ENCODE measurements at places on chromosomes 1 and 21.

- DNase-seq = peak; percentile 92
Measured at GRCh38 chr1:52751589-52752483, 25.6 kb downstream of the ZYG11B start.

DNA sequence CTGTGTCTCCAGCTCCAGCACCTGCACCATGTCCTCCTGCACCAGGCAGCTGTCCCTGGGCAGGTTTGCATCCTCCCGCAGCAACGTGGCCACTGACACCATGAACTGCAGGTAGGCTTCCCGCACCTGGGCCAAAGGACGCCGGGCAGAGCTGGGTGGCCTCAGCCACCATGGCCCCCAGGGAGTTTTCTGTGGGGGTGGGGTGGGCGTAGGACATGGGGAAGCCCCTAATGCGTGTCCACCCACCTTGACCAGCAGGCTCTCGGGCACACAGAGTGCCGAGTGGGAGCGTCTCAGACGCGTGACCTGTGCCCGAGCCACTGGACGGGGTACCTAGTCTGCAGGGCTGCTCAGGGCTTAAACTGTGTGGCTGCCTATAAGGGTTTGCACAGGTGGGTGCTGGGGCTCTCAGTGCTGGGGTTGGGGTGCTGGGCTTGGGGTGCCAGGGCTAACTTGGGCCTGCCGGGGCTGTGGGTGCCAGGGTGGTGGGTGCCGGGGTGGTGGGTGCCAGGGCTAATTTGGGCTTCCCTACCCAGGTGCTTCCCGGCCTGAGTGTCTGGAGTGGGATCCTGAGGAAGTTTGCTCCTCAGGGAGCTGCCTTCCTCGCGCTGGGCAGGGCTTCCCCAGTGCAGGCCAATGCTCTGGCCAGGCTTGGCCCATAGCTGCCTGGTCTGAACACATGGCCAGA lies 17.7 kb downstream of the PRXL2B start:
- no peak for DNase-seq

DNA sequence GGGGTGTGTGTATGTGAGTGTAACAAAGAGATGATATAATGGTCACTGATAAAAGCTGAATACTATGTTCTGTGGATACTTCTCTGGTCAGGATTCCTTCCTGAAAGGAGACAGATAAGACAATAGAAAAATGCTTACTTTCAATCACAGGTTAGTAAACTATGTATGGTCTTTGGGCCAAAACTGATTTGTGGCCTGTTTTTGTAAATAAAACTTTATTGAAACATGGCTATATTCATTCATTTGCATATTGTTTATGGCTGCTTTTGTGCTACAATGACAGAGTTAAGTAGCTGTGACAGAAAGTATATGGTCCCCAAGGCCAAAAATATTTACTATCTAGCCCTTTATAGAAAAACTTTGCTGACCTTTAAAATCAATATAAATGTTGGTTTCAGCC lies 82.2 kb upstream of the DMRTA2 start:
- DNase-seq = no peak

- no peak for DNase-seq
Measured at GRCh38 chr21:29104239-29104708, 26.2 kb upstream of the MAP3K7CL start.

GRCh38 chr1:64836802-64837201 lies 91.9 kb downstream of the RAVER2 start:
- DNase-seq = no peak

DNA sequence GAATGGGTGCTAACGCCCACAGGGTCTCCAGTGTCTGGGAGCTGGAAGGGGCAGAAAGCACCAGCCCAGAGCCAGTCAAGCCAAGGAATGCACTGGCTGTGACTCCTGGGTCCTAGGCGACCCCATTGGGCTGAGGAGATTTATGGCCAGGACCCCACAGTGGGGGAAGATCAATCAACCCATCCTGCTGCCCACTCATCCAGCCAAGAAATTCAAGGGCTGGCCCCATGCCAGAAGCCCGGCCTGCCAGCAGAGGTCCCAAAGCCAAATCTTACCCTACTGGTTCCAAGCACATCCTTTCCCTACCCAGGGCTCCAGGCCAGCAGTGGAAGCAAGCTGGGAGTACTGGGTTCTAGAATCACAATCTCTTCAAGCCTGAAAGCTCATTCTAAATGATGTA lies 6.8 kb upstream of the PDZK1IP1 start:
- DNase-seq = no peak

DNA sequence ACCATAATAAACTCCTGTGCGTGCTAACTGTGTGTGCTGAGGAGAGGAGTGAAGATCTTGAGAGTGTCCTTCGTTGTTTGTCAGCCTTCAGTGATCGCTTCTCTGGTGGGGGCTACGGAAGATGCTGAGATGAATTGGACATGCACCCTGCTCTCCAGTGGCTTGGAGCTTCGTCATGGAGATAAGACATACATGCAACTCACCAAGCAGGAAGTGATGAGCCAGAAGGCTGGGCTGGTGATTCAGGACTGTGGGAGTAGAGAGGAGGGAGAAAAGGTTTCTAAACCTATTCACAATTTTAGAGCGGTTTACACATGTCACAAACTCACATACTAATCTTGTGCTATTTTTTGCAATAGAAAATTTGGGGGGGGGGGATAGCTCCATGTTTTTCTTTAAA lies 128.9 kb upstream of the ADAR start:
- DNase-seq = peak; percentile 45

DNA sequence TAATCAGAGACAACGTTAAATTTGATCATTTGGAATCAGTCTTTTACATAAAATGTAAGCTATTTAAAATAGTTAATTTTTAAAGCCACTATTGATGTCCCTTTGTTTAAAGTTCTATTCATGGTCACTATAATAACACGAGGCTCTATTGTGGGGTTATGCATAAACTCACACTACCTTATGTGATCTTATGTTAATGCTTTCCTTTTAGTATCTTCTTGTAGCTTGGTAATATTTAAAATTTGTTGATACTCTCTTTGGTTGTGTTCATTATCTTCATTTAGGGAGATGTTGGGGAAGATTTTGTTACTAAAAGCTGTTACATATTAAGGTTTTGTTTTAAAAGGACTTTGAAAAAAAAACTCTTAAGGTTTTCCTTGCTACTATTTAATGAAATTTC lies 1.2 kb downstream of the B3GALT2 start:
- no peak for DNase-seq

- no peak for DNase-seq
Measured at GRCh38 chr1:43802356-43802980, 95.1 kb downstream of the ST3GAL3 start.

DNA sequence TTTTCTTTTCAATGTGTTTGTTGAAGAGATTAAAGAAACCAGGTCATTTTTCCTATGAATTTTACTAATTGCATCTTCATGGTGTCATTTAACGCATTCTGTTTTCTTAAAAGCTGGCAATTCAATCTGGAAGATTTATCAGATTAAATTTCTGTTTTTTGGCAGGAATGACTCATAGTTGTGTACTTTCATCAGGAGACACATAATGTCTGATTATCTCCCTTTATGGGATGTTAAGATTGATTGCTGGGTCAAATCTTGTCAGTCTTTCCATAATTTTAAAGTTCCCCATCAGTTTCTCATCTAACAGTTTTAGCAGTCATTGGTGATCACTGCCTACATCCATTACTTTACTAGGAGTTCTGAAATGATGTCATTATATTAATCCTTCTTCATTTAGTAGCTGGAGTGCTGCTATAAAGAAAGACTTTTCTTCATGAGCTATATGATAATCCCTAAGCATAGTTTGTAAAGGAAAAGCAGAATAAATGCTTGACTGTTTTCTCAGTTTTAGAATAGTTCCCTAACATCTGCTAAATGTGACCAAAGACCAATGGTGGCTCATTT lies 72.8 kb upstream of the MAP10 start:
- no peak for DNase-seq

DNA sequence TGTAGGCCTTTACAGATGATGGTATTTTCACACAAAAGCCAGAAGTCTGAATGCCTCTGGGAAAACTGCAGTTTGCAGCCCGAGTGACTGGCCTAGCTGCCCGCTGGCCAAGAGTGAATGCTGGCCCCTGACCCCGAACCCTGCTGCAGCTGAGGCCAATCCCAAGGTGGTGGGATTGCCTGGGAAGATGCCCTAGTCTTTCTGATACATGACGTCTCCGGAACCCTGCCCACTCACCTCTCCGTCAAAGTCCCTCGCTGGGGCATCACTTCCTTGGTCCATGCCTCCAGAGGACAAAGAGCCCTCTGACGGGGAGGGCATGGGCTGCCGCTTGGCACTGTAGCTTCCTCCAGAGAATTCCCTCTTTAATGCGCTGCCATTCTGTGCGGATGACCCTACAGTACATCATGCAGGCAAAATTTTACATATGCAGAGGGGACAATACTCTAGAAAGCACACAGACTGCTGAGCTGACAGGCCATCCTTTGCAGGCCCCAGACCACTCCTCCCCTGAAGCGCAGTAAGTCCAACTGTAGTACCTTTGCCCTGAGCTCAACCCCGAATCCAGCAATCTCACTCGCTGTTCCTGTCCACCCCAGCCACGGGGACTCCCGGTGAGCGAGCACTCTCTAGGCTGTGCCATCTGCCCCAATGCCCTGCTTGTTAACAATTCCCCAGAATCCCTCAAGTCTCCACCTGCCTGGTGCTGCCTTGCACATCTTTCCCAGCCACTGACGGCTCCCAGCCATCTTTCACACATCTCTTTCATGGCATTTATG lies 54.7 kb downstream of the COQ8A start:
- no peak for DNase-seq

- DNase-seq = no peak
Measured at GRCh38 chr21:34883491-34884271, 165.4 kb downstream of the RUNX1 start.

- DNase-seq = no peak
Measured at GRCh38 chr1:56187405-56187804, 392.0 kb downstream of the PLPP3 start.

DNA sequence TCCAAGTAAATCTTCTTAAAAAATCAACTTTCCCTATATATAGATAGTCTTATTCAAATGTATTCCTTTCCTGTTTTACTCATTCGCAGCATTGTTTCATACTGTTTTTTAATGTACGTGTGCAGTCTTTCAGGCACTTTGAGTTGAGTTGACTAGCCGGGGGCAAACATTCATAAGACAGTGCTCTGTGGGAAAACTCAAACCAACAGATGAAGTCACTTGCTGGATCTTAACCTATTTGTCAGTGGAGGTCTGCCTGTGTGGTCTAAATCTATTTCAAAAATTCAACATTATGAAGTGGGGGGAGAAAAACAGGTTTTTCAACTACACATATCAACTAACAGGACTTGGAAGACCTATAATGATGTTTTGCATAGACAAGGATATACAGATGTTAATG lies 6.2 kb downstream of the HSD11B1 start:
- no peak for DNase-seq

DNA sequence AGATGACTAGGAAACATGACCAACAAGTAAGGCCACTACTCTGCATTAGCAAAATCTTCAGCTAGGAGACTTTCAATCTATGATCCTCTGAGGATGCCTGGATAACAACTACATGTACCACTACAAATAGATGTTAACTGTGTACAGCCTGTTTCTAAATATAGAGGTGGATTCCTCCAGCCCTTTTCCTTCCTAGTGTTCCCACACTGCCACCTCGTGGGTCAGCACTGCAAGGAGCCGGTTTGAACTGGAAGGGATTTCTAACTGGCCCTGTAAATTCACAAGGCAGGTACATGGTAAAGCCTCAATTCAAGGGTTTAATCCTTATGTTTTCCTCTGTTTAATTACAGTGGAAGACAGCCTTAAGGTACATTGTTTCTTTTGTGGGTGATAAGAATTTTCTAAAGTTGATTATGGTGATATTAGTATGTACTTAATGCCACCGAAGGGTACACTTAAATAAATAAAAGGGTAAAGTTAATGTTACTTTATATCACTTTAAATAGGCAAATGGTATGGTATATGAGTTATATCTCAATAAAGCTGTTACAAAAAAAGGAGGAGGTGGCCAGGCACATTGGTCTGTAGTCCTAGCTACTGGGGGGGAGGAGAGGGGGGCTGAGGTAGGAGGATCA lies 14.4 kb downstream of the SMYD3 start:
- DNase-seq = peak; percentile 87

- DNase-seq = no peak
Measured at GRCh38 chr1:7705048-7705907, 65.8 kb upstream of the VAMP3 start.

GRCh38 chr1:7646981-7647901 lies 123.9 kb upstream of the VAMP3 start:
- peak; percentile 72 for DNase-seq

GRCh38 chr1:234586304-234586703 lies 23.7 kb downstream of the IRF2BP2 start:
- DNase-seq = no peak

DNA sequence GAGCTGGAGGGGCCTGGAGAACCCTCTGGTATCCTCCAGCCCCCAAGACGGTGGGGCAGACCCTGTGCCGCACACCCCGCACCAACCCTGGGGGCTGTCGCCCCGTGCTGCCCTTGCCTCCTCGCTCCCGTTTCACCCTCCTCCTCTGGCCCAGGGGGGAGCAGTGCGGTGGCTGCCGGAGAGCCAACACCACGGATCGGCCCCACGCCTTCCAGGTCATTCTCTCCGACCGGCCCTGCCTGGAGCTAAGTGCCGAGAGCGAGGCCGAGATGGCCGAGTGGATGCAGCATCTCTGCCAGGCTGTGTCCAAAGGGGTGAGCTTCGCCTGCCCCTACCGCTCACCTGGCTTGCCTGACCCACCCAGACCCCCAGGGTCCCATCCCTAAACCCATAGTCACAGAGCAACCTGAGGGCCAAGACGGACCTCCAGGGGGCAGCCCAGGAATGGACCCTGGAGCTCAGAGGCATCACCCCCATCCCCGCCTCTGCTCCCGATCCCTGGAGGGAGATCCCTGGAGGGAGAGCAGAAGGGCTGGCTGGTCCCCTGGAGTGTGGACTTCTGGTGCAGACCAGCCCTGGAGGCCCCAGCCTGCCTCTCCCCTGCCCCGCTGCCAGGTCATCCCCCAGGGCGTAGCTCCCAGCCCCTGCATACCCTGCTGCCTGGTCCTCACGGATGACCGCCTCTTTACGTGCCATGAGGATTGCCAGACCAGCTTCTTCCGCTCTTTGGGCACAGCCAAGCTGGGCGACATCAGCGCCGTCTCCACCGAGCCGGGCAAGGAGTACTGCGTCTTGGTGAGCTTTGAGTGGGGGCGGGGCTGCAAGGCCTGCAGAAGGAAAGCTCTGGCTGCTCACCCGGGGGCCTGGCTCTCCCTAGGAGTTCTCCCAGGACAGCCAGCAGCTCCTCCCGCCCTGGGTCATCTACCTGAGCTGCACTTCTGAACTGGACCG lies 4.0 kb upstream of the SLC25A34 start:
- no peak for DNase-seq

GRCh38 chr1:90074566-90074965 lies 79.7 kb downstream of the ZNF326 start:
- DNase-seq = no peak

GRCh38 chr1:33886496-33886895 lies 22.6 kb downstream of the HMGB4 start:
- no peak for DNase-seq

GRCh38 chr1:63738772-63739171 lies 35.0 kb upstream of the ROR1 start:
- no peak for DNase-seq
